ENCODE measurements at places on chromosomes 11 and 22. TPM values are rescaled to one million over a fixed set of nuclear protein-coding genes. Genes with fewer than 3 reads are reported as not detected.

MUC5AC gene
- total RNA-seq, result not detected

GRCh38 chr11:131985846-131986301 is 615.5 kb downstream of the NTM start:
- no peak for DNase-seq

DNA sequence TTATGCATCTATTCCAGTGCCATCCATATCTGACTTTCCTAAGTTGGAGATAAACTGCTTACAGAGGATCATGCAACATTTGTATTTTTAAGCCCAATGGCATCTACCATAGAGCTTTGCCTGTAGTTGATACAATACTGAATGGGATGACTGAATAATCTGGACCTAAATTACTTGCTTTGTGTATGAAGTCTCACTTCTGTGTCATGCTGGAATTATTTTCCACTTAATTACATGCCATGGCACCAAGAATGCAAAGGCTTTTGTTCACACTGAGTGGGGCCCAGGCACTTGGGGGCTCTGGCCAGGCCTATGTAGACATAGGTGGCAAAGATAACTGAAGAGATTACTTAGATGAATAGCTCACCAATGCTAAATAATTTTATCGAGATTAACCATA is 51.6 kb downstream of the OPCML start:
- DNase-seq, result no peak

DNA sequence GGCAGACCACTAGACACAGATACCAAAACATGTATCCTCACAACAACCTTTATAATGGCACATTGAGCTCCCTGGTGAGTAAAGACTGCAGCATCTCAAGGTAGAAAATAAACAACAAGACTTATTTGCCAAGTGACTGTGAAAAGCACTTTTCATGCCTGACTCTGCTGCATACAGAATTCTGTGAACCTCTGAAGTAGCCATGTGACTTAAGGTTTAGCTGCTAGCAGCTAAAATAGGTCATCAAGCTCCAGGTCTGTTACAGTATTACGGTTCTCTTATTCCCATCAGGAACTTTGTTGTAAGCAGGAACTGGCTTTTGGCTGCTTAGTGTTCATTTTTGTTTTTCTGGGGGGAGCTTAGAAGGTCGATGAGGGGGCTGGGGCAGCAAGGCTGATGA is 139.4 kb downstream of the PAX6 start:
- no peak for DNase-seq

DNA sequence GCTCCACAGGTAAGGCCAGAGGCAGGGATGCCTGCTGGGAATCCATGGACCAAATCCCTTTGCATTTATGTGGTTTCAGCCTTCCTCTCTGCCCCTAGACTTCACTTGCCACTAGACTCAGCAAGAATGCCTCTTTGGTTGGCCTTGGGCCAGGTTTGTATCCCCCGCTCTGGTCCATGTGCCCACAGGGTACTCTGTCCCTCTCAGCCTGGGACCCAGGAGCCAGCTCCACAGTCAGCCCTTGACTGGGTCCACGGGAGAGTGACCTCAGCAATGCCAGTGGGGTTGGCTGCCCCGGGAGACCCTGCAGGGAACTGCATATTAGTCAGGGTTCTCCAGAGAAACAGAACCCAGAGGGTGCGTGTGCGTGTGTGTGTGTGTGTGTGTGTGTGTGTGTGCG is 28.3 kb upstream of the LINC01488 start:
- no peak for DNase-seq

OR8B2 gene
- total RNA-seq, result not detected

- no peak for DNase-seq
Measured at GRCh38 chr22:19556963-19557545, 32.8 kb upstream of the CLDN5 start.

Data from mucosa of descending colon (tissue), 3 donors.